M059J (cell line): ENCODE measurements at places on chromosomes 1 and 21.

- DNase-seq, result peak; percentile 83
Observed at GRCh38 chr1:209655411-209656231, 3.4 kb upstream of the LAMB3 start.

GRCh38 chr1:151401125-151401788 lies 1.9 kb downstream of the PSMB4 start:
- DNase-seq, result peak; percentile 38

DNA sequence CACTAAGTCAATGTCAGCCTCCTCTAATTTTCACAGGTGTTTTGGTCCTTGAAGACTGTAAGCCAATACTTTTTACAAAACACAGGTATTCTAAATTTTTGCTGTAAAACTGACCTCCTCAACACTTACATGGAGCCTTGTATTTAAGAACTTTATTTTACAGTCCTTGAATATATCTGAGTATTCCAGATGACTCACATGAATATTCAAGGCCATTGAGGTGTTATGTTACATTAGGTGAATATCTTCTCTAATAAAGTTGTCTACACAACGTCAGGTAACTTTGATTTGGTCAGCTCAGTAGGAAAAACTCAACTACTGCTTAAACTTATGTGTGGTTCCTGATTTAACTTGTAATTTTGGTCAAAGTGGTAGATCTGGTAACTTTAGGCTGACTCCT lies 254.2 kb downstream of the OLFM3 start:
- no peak for DNase-seq

DNA sequence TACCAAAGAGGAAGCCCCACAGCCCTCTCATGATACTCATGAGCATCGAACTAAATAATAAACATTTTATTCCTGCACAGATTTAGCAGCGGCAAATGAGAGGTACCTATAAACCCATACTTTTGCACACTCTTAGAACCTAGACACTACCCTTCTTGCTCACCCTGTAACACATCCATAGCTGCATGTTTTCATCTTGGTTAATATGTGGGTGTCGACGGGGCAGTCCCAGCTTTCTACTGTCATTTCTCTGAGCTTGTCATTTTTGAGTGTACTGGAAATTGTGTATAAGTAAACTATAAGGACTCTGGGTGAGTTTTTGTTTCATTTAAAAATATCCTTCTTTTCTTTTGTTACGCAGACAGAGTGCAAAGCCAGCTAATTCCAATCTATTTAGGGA lies 25.5 kb downstream of the OVGP1 start:
- DNase-seq, result no peak

- peak; percentile 88 for DNase-seq
Observed at GRCh38 chr1:55716610-55717009, 501.4 kb upstream of the USP24 start.

GRCh38 chr1:62436039-62436465 lies 797 bp upstream of the USP1 start:
- DNase-seq, result no peak

GRCh38 chr1:57158604-57158998 lies 192.8 kb upstream of the C8B start:
- DNase-seq, result no peak

DNA sequence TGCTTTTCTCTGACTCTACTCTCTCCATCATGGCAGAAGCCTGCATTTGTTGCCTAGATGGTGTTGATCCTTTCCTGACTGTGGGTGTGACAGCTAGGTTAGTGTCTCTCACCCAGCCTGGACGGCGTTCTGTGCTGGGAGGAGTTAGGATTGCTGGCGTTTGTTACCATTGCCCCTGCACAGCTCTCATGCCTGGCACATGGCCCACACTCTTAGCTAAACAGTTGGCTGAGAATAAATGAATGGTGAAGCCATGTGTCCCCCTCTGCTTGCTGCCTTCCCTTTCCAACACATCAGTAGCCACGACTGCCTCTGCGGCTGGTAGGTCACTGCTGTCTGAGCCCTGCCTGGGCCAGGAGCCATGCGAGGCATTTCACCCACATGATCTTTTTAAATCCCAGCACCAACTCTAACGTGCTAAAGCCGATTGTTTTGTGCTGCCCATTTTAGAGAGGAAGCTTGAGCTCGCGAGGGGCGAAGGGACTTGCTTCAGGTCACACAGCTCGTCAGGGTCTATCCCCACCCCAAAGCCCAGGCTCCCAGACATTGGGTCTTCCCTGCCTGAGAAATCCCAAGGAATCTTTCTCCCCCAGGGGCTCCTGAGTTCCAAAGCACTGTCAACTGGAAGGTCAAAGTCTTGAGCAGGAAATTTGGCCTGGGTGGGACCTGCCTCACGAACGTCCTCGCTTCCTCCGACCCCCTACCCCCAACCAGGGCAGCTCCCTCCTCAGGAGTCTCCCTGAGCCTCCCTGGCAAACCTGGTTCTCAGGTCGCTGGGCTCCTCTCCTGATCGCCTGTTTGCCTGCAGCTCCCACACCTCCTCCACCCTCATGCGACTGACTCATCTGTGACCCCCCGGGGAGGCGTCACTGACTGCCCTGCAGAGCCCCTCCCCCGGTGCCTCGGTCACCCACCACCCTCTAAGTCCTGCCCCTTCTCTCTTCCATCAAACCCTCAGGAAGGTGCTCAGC lies 271.7 kb upstream of the C1orf174 start:
- no peak for DNase-seq

DNA sequence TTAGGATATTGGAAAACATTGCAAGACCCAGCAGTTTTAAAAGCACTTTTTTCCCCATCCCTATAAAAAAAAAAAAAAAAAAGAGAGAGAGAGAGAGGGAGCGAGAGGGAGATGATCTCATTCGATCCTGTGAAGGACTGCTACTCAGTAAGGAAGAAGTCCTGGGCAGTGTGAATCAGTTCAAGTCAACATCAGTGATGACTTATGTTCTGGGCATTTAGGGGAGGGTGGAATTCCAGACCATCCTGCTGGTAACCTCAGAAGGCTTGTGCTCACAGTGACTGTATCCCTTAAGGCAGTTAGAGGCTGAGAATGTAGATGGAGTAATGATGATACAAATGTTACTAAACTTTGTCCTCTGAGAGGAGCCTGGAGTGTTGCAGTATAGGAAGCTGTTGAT lies 151.4 kb downstream of the TGFB2 start:
- DNase-seq, result peak; percentile 100

GRCh38 chr1:77906019-77906545 lies 17.7 kb downstream of the NEXN start:
- no peak for DNase-seq

DNA sequence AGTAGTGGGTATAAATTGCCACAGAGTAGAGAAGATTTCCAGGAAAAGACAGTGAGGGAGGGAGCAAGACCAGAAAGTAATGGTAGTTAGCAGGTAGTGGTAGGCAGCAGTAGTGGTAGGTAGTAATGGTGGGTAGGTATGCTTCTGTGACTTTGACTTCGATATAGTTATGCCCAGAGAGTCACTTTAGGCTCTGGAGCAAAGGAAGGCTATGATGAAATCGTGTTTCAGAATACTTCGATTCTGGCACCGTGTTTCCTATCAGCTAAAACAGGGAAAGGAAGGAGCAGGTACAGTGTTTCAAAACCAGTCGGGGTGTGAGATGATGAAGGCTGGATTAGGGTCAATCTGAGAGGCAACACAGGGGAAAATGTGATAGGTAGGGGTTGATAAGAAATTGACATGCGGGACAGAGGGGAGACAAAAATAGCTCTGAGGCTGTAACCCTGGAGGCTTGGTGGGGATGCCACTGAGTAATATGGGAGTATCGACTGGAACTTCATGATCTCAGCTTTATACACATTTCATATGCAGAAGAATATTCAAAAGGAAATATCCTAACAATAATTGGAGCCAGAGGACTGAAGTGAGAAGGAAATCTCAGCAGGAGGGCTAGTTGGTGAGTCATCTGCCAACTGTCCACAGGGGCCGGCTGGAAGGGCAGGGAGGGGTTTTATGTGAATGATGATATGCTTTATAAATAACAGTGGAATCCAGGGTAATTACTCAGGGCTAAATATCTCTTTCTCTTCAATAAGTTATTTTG lies 25.2 kb upstream of the TRIM45 start:
- DNase-seq, result peak; percentile 94

GRCh38 chr1:20366463-20367115 lies 75.9 kb downstream of the VWA5B1 start:
- no peak for DNase-seq

GRCh38 chr1:15184436-15185241 lies 31.1 kb downstream of the TMEM51 start:
- DNase-seq, result no peak

DNA sequence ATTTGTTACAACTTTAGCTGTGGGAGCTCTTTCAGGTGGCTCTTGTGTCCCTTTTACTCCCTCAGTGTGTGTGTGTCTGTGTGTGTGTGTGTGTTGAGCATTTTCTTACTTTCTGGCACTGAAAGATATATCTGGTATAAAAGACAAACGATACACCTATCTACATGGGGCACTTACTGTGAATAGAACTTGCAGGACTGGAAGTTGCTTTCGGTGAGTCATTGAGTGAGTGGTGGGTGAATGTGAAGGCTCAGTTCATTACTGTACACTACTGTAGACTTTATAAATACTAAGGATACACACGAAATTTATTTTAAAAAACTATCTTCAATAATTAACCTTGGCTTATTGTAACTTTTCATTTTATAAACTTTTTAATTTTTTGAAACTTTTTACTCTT lies 38.7 kb downstream of the BTBD8 start:
- DNase-seq, result peak; percentile 35

- no peak for DNase-seq
Observed at GRCh38 chr1:71623888-71624287, 543.1 kb upstream of the ZRANB2 start.

DNA sequence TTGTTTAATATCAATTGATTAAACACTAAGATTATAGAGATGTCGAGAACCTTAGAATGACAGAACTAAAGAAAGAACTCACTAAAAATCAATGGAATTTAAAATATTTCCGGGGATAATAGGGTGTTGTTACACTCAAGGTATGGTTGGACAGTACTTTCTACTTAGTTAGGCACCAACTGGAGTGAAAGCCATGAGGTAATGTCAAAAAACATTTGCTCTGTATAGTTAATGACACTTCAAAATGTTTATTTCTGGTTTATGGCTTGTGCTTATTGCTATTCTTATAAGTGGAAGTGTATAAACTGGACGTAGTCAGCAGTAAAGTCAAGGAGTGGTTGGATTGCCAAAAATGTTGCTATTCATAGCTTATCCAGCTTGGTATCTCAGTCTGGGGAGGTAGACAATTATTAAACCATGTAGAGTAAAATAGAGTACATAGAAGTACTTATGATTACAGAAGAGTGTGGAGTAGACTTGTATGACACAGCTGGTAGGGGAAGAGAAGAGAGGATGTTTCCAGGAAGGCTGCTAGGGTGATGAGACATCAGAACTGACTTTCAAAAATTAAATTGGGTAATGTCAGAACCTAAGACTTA lies 56.5 kb upstream of the BMP8A start:
- DNase-seq, result no peak

- DNase-seq, result no peak
Observed at GRCh38 chr21:15240848-15241247, 176.0 kb upstream of the NRIP1 start.

DNA sequence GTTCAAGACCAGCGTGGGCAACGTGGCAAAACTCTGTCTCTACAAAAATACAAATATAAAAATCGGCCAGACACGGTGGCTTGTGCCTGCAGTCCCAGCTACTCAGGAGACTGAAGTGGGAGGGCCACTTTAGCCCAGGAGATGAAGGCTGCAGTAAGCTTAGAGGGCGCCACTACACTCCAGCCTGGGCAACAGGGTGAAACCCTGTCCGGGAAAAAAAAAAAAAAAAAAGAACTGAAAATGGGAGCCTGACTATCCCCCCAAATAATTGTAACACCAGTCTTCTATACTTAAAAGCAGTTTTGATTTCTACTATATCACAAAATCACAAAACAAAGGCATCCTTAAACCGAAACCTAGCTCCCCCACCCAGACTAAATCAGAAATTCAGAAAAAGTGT lies 60.3 kb downstream of the CDC42BPA start:
- no peak for DNase-seq

GRCh38 chr1:153945795-153946621 lies 510 bp downstream of the DENND4B start:
- peak; percentile 62 for DNase-seq

- peak; percentile 66 for DNase-seq
Observed at GRCh38 chr1:198088360-198089071, 68.3 kb upstream of the NEK7 start.

DNA sequence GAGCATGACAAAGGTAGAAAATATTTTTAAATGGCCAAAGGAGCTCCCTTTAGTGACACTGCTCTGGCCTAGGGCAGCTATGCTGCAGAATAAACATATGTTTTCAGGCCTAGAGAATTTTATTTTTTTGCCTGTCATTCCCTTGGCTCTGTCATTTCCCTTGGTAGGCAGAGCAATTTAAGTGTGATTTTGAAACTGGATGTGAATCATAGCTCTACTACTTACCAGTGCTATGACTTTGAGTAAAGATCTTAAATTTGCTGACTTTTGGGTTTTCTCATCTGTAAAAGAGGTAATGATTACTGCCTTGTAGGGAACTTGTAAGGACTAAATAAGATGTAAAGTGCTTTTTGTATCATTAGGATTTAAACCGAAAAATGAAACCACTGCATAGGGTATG lies 189.0 kb upstream of the ZRANB2 start:
- DNase-seq, result no peak

- DNase-seq, result peak; percentile 72
Observed at GRCh38 chr1:13661539-13661938, 38.4 kb upstream of the PRDM2 start.

DNA sequence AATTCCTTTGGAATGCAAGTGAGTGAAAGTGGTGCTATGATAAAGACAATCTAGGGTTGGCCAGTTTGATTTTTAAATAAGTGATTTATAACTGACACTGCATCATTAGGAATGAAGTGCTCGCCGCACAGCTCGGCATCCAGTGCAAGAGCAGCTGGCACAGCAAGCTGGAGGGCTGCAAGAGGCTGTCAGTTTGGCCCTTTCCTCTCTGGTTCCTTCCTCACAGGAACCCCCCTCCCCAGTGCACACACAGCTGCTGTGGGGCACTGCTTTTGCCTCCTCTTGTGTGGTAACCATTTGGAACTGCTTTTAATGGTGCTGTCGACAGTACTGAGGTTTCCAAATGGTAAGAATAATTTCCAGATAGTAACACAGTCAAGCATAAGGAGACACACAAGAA lies 10.4 kb upstream of the BCAR3 start:
- DNase-seq, result peak; percentile 21

- DNase-seq, result no peak
Observed at GRCh38 chr1:1119272-1119890, 3.5 kb upstream of the C1orf159 start.

DNA sequence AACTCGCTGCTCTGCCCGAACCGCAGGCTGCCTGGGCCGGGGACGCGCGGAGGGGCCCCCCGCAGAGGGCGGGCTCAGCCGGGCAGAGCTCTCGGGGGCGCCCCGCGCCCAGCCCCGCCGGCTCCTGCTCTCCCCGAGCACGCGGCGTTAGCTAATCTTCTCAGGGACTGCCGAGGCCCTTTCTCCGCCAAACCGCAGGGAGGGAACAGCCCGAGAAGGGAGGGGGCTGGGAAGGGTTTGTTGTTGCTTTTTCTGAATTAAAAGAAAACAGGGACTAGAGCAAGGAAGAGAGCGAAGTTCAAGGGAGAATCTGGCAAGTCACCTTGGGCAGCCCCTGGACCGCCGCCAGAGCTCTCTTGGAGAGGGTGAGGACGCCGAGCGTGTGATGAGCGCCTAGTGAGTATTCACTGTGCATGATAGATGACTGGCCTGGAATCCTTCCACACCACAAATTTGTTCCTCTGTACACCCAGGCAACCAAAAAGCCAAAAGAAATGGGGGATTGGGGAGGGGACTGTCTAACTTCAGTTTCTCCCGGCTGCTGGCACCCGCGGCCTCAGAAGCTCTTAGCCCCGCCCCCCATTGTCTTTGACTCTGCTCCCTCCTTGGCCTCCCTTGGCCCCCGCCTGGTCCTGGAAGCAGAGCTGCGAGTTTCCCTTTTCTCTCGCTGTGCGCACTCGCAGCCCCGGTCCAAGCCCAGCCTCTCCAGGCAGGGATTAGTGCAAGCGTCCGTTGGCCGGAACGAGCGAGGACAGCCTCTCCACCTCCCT lies 19.7 kb upstream of the LMX1A start:
- DNase-seq, result peak; percentile 95
